ENCODE measurements at places on chromosomes 3 and 15.

DNA sequence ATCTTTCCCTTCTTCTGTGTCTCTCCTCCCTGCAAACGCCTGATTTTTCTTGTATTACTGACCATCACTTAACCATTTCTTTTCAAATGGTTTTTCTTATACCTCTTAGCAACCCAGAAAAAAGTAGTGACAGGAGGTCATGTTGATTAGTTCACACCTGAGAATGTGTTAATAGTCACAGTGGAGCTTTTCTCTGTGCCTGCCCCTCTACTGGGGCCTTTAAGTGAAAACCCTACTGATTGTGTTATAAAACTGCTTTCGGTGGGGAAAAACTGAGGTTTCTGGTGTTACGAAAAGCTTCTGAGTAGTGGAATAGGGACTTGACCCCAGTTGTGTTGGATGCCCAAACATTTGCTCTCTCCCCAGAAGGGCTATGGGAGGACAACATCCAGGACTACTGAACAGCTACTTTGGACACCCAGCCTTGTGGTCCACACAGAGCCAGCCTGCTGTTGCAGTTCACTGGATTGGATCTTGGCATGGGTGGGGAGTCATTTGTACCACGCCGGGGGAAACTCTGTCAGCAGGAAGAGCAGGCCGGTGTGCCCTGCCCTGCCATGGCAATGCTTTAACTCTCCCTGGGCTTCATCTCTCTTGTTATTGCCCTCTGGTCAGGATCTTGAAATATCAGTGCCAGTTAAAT lies 10.3 kb downstream of the GPR87 start:
- DNase-seq, result no peak

DNA sequence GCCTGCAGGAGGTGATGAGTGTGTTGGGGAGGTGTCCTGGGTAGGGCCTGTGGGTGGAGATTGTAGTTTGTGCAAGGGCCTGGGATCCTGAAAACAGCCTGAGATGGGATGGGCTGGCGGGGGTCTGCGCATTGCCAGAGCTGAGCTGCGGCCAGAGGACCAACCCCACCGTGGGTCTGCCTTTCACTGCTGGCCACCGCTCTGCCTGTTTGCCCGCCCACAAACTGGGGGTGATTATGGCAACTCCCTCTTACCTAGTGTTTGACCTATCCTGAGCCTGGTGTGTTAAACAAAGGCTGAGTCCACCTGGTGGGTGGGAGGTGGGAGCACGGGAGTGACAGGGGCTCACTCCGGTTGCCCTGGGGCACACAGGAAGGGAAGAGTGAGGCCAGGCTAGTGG lies 9.8 kb downstream of the ABTB1 start:
- peak; percentile 50 for DNase-seq

DNA sequence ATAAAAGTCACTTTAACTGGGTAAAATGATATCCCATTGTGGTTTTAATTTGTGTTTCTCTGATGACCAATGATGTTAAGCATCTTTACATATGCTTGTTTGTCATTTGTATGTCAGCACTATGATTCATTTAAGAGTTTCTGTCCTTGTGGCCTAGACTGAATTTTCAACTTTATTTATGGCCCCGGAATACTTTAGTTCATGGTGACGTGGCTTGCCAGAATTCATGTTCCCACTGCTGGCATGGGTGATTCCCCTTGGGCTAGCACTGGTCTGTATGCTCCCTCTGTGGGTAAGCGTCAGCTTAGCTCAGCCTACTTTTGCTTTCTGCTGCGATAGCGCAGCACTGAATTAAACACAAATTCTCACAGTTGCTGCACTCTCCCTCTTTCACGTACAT lies 436.3 kb upstream of the SGO1 start:
- DNase-seq, result no peak

GRCh38 chr3:18237251-18238005 lies 187.7 kb downstream of the SATB1 start:
- DNase-seq, result no peak

GRCh38 chr15:74648051-74648842 lies 32.6 kb downstream of the CLK3 start:
- no peak for DNase-seq

DNA sequence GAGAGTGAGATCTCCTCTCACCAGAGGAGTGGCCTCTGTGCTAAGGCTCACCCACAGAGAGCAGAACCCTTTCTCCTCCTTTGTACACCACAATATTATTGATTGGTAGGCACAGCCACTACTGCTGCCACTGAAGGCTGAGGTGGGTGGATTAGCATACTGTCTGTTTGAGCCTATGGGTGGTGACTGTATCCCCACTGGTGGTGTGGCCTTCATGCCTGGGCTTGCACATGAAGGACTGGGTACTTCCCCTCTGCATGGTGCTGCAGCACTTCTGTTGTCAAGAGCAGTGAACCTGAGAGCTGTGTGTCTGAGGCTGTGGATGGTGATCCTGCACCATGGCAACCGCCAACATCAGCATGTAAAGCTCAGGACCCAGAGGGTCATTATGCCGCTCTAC lies 35.7 kb upstream of the NECTIN3 start:
- no peak for DNase-seq

DNA sequence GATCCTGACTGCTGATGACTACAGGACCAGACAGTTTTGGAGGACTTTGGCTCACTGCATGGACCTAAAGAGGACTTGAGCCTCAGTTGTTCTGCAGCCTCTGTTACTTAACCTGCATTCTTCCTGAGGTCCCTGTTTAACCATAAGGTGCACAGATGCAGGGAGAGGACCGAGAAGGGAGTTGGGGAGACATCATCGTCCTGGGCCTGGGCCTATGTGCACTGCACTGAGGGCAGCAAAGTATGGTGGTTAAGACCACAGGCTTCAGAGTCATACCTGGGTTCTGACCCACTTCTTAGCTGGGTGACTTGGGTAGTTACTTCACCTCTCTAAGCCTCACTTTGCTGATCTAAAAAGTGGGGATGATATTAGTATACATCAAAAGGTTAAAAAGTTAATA lies 21.9 kb downstream of the KY start:
- DNase-seq, result peak; percentile 14

- no peak for DNase-seq
These were observed 3.1 kb downstream of the ABHD14B start for GRCh38 chr3:51970606-51971300.

GRCh38 chr3:132253262-132253878 lies 63.8 kb upstream of the ACP3 start:
- DNase-seq, result no peak

DNA sequence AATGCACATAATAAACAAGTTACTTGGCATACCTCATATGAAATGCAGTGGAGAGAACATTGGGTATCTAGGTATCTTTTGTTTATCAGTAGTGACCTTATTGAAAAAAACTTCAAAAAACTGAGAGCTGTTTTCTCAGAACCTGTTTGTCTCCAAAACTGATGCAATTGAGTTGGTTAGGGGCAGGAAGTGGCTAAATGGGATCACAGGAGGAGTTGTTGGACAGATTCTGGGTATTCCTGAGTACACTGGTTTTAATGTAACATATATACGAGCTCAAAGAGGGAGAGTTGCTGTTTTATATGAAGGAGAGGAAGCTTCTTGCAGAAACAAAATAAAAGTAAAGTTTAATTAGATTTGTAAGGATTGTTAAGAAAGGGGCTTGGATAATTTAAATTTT lies 159.5 kb downstream of the C3orf70 start:
- DNase-seq, result no peak

- DNase-seq, result peak; percentile 83
These were observed 140.8 kb downstream of the SMAD6 start for GRCh38 chr15:66842710-66843441.

DNA sequence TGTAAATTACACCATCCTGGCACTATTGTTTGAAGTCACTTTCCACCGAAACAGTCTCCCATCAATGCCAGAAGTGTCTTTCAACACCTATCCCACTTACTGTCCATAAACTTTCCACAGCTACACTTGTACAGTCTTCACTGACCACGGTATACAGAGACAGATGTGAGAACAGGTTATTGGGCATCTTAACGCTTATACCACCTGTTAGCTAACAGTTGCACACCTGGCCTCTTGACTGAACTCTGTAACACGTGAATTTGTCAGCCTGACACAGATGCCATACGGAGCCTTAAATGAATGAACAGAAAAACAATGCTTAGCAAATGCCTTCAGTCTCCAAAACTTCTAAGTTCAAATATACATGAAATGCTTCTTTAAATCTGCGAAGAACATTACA lies 440.5 kb downstream of the SHQ1 start:
- no peak for DNase-seq

DNA sequence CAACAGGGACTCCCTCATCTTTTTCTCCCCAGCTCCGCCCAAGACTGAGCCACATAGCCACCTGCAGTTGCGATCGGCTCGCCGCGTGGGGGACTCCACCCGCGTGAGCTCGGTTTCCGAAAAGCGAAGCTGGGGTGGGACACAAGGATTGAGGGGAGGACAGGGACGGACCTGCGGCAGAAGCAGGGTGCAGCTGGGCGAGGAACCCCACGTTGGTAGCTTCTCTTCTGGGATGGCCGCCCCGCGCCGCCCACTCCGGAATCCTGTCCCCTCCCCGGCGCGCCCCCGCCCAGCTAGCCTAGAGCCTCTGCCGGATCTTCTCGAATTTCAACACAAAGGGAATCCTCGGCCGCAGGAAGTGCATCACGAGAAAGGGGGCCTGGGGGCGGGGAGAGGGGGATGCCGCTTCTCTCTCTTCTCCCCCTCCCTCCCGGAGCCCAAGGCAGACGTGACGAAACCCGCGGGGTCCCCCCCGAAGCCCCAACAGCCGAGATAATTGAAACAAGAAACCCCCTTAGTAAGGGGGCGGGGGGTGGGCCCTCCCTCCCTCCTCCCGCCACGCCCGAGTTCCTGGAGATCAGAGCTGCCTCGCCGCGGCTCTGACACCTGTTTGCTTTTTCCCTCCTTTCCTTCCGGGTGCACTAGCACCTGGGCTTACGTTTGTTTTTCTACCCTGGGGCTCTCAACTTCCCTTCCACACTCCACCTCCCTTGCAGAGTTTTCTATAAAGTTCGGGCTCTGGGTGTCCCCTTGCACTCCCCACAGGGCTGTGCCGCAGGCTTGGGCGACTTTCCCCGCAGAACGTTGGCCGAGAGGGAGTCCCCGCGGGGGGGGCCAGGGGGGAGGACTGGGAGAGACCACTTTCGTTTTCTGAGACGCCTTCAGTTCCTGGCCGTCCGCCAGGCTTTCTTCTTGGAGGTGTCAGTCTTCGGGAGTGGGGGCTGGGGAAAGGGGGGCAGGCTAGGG lies 1.3 kb upstream of the KCNH8 start:
- peak; percentile 94 for DNase-seq

DNA sequence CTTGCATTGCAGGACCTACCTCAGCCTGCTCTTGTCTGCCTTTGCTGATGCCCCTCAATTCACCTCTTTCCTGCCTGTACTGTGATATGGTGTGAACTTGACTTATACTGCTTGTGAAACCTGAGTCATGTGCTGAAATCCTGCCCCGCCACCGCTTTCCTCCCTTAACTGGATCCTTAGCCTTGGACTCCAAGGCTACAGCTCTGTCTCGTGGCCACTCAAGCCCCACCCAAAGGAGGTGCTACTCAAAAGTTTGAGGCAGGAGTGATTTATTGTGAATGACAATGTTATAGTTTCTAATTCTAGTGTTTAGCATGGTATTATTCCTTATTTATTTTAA lies 56.1 kb downstream of the MYZAP start:
- peak; percentile 61 for DNase-seq

DNA sequence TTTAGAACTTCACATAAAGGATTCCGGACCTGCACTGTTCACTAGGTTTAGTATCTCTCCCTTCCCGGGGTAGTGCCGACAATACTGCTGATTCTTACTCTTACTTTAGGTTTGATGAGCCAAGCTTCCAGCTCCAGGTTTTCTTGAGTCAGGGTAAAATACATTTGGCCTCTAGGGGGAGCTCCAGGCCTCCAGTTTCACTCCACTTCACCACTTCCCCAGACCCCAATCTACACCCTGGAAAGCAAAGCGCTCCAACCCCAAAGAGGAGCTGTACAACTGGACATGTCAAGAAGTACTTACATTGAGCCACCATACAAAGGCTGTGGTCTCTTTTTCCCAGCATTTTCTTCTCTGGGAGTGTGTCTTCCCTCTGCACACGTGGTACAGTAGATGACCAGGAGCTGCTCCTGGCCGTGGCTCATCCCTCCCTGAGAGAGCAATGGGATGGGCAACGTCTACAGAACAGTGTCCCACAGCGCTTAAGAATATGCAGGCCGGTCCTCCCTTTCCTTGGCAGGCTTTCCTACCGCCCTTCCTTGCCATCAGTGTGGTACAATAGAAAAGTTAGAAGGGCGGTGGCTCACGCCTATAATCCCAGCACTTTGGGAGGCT lies 93.9 kb upstream of the CCDC80 start:
- peak; percentile 79 for DNase-seq

DNA sequence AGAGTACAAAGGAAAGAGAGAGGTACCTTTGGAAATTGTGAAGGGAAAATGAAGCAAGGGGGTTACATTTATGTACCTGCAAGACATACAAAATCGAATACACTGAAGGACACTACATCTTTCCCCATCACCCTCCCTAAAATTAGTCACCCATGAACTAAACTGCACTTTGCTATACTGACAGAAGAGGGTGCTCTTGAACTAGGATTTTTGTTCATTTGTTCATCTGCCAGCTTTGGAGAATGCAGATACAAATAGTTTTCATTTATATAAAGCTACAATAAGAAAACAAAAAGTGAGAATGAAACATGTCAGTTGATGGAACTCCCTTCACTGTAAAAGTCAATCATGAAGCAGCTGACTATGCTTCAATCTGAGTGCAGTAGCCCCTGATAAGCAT lies 55.7 kb downstream of the PCCB start:
- no peak for DNase-seq

DNA sequence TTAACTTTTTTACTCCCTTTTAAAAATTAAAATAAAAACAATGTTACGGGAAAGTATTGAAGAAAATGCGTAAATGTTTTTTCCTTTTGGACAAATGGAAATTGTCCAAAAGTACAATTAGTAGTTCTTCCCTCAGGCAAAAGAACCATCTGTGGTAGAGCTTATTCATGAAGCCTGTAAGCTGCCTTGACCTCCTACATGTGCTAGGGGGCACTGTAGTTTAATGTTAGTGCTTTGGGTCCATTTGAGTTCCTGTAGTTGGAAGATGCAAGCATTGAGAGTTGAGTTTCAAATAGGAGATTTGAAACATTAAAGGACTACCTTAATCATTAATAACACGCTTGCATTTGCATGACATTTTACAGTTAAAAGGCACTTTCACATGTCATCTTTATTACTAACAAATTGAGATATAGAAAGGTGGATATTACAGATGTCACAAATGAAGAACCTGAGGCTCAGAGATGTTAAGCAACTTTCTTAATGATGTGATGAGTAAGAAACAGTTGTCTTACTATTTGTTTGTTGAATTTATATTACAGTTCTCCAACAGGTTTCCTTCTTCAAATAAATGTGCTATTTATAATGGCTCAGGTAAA lies 1.8 kb upstream of the ZNF385D start:
- no peak for DNase-seq

DNA sequence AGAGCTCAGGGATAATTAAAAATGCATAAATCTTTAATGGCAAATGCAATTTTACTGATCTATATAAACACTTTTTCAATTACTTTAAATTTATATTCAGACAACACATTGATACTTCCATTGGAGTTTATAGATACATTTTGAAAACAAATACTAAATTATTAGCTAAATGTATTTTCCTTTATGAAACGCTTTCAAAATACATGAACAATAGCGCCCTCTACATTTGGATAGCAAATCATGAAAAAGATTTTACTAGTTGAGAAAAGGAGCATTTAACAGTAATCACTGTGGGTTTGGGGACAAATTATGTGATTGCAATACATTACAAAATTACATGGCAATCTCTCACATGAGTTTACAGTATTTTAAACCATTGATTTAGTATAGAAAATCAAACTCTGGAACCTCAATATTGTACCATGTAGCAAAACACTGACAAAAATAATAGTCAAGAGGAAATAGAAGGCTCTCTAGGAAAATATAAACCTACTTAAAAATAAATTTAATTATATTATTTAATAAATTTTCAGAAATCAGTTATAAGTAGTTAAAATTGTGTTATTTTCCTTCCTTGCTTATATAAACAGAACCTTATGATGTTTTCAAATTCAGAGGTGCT lies 207.9 kb downstream of the ZIC1 start:
- DNase-seq, result no peak
